ENCODE measurements at places on chromosomes 13 and 19.

GRCh38 chr13:76677043-76677442 is 209.2 kb downstream of the KCTD12 start:
- no peak for DNase-seq

DNA sequence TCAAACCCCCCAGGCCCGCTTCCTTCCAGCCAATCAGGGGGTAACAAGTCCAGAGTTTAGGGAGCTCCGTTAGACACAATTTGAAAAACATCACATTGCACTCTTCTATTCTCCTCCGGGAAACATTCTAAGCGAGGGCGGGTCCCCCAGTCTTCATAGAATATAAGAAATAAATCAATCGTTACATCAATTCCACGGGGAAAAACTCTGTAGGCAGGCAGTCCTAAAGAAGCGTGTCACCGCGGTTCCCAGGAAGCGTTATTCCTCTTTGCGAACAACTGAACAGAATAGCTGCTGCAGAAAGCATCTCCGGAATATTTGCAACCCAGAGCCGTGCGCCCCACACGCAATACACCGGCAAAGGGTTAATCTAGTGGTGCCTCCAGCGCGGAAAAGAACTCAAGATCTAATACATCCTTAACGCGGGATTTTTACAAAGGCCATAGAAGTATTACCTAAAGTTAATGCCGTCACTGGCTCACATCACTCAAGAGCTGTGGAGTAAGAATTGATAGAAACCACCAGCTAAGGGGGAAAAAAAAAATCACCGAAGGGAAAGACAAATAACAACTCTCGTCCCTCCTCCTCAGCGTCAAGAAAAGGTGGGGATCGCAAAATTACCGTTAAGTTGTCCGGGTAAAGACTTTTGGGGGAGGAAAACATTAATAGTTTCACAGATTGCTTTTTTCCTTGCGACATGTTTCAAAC is 65.1 kb downstream of the KCNRG start:
- DNase-seq, result peak; percentile 29

DNA sequence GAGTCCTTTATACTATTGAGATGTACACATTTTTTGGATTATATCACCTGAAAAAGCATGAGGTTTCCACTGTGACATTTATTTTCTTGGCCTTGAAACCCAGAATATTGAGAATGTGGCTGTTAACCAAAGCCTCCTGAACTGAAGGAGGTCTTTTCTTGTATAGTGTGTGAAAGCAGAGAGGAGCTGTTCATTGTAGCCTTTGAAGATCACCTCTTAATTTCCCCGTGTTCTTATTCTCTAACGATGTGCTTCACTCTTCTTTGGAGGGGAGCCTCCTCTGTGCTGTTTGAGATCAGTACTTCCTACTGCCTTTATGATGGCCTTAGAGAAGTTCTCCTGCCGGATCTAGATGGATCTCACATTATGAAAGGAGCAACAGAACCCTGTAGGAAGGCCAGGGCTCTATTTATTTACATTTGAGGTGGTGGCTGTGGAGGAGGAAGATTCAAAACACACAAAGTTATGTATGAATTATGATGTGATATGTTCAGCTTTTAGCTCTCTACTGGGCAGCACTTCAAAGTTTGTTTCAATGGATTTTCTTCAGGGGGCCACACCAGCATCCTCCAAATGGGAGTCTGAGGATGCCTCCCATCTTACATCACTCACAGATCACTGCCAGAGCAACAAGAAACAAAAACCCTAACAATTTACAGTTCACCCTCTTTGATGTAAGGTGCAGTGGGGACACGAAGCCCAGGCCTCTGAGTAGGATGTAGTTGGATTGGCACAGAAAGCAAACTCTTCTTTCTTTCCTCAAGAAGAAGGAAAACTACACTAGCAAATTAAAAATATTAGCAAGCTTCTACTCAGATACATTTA is 322.3 kb downstream of the DLEU7 start:
- DNase-seq, result no peak

GRCh38 chr13:85737952-85738351 is 61.3 kb downstream of the SLITRK6 start:
- no peak for DNase-seq

GRCh38 chr13:49980266-49980665 is 16.6 kb upstream of the TRIM13 start:
- no peak for DNase-seq

DNA sequence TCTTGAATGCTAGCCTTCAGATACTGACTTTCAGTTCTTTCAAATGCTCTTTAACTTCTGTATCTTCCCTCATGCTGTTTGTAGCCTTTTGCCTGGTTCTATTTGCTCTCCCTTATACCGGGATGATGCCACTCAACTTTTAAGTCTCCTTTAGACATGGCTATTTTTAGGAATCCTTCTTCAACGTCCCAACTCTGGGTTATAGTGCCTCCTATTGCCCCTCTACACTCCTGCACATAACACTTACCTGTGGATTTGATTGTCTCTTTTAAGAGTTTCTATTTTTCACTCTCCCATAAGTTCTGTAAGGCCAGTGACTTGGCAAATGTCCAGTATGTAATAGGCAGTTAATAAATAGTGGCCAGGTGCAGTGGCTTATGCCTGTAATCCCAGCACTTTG is 343.0 kb downstream of the KLF5 start:
- DNase-seq, result no peak

DNA sequence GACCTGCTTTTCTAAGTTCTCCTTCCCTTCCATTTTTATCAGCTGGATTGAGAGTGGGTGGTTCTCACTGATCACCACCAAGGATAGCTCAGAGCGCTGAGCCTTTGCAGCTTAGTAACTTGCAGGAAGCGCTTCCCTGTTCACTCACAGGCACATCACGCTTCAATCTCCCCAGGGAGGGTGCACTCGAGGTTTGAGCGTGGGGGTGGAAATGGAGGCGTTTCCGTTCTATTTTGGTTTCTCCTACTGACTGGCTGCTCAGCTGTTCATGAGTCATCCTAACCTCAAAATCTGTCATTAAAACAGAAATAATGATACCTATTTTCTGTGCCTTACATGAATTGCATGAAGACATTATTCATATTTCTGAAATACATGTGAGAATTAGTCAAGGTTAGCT is 292.1 kb downstream of the SPRY2 start:
- DNase-seq, result peak; percentile 67

GRCh38 chr13:74026753-74027152 is 107.5 kb downstream of the KLF12 start:
- DNase-seq, result peak; percentile 63

DNA sequence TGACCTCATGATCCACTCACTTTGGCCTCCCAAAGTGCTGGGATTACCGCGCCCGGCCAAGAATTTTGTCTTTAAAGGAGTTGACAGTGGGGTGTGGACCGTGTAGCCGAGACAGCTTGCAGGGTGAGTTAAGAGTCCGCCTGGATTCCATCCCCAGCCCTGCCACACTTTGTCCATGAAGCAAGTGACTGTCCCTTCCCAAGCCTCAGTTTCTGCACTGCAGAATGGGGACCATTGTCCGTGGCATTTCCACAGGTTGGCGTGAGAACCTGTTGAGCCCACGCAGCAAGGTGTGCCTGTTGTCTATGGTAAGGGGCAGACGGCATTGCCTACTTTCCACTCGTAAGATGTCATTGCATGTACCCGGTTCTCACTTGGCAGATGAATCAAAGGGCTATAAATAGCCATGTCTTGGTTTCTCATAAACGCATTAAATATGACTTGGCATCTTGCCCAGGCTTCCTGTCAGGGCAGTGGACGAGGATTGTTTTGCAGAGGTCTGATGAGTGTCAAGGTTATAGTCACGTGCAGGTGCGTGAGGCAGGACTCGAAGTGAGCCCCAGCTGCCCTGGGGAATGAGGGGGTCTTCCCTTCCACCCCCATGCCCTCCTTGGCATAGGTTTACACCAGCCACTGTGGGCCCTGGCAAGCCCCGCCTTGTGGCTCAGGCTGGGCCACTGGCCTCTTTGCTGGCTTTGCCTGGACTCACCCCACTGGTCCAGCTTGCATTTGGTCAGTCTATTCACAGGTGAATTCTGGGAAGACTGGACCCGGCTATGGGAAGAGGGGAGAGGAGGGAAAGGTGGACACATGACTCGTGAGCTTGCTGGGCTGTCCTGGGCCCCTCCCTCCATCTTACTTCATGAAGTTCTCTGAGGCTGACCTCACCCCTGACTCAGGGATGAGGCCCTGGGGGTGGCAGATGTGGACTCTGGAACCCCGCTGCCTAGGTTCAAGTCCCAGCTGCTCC is 14.6 kb downstream of the FAM187B start:
- DNase-seq, result peak; percentile 80

- DNase-seq, result no peak
Measured at GRCh38 chr19:54506079-54506478, 3.4 kb downstream of the LAIR2 start.

- no peak for DNase-seq
Measured at GRCh38 chr13:105202354-105202753, 1333.1 kb downstream of the EFNB2 start.

DNA sequence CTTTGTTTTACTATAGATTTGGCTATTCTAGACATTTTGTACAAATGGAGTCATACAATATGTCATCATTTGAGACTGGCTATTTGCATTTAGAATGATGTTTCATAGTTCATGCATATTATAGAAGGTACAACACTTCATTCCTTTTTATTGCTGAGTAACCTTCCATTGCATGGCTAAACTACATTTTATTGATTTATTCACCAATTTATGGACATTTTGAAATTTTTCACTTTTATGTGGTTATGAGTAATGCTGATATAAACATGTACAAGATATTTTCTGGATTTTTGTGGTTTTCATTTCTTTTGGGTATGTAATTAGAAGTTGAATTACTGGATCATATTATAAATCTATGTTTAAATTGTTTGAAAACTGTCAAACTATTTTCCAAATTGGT is 710.3 kb upstream of the SLITRK5 start:
- no peak for DNase-seq

- DNase-seq, result no peak
Measured at GRCh38 chr19:12453495-12453894, 12.7 kb upstream of the ZNF443 start.

GRCh38 chr19:16335226-16335625 is 10.6 kb downstream of the KLF2 start:
- no peak for DNase-seq

DNA sequence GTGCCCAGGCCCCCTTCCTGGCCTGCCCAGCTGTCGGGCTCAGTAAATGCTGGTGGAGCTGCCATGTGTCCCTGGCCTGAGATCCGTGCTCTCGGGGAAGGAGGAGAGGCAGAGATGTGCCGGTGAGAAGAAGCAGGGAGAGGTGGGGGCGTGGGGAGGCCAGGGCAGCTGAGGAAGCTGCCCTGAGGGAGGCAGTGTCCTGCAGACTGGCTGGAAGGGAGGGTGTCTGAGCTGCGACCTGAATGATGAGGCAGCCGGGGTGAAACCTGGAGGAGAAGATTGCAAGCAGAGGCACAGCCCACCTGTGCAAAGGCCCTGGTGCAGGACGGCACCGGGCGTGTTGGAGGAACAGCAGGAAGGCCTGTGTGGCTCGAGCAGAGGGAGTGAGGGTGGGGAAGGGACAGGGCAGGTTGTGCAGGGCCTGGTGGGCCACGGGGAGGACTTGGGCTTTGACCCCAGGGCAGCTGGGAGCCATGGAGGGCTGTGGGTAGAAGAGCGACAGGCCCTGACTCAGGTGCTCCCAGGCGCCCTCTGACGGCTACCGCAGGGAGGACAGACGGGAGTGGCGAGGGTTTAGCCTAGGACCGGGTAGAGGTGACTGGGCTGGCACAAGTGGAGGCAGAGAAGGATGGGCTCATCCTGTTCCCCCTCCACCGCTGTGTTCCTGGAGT is 14.0 kb upstream of the CELF5 start:
- peak; percentile 84 for DNase-seq

GRCh38 chr13:21059641-21060337 is 1.6 kb downstream of the LATS2 start:
- no peak for DNase-seq

DNA sequence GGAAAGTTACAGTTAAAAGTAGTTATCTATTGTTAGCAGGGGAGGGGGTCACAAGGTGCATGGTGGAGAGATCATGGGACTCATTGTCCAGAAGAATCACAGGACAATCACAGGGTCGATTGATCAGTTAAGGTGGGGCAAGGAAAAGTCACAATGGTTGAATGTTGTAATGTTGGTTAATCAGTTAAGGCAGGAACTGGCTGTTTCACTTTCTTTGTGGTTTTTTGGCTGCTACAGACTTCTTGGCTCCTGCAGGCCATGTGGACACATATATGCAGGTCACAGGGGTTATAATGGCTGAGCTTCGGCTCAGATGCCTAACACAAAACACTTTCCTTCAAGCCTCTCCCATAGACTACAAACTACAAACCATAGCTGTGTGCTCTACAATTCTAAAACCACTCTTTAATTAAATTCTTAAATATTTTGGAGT is 6.9 kb upstream of the ZNF431 start:
- no peak for DNase-seq

GRCh38 chr19:56637976-56638555 is 4.9 kb upstream of the SMIM17 start:
- peak; percentile 47 for DNase-seq

DNA sequence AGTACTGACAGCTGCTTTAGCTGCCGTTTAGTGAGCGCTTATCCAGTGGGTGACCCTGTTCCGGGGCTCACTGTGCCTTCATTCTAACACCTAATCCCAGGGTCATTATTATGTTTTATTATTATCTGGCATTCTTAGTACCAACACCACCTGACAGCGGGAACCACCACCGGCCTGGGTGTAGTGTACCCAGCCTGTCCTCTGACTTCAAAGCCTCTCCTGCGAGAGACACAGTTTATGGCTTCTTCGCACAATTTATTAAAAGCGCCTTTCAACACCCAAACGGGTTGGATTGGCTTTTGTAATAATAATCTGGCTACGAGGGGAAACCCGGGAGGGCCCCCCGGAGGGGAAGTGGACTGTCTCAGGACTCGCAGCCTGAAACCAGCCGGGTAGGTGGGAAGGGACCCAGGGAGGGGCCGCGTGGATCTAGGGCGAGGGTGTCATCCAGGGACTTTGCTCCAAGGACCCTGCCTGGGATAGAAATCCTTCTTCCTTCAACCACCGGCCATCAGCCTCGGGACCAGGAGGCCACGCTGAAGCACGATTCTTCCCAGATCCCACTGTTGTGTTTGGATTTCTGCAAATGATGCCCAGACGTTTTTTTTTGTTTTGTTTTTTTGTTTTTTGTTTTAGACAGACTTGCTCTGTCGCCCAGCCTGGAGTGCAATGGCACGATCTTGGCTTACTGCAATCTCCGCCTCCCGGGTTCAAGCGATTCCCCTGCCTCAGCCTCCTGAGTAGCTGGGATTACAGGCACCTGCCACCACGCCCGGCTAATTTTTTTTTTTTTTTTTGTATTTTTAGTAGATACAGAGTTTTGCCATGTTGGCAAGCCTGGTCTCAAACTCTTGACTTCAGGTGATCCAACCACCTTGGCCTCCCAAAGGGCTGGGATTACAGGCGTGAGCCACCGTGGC is 1.6 kb upstream of the ZBTB7A start:
- DNase-seq, result no peak
